ENCODE measurements at places on chromosomes 4 and X.

GRCh38 chrX:56811599-56811998 is 82.6 kb downstream of the NBDY start:
- DNase-seq, result no peak

DNA sequence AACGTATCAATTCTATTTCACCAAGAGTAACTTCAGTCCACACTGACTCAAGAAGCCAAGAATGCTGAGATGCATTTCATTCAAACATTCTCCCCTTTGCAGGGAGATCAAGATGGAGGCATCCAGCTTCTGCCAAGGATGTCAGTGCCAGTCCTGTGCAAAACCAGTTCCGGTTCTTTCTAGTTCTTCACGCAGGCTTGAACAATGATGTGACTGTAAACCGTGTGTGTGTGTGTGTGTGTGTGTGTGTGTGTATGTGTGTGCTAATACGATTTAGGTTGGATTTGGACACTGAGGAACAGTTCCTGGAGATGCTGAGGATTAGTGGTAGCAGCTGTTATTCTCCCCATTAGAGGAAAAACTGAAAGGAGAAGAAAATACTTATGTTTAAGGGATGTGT is at the start of gene REELD1:
REELD1 (plus strand) TSS at position 301 of the 400 bp plus-strand sequence. CDS start 2,415 bp downstream, outside the sequence.
- no peak for DNase-seq

DNA sequence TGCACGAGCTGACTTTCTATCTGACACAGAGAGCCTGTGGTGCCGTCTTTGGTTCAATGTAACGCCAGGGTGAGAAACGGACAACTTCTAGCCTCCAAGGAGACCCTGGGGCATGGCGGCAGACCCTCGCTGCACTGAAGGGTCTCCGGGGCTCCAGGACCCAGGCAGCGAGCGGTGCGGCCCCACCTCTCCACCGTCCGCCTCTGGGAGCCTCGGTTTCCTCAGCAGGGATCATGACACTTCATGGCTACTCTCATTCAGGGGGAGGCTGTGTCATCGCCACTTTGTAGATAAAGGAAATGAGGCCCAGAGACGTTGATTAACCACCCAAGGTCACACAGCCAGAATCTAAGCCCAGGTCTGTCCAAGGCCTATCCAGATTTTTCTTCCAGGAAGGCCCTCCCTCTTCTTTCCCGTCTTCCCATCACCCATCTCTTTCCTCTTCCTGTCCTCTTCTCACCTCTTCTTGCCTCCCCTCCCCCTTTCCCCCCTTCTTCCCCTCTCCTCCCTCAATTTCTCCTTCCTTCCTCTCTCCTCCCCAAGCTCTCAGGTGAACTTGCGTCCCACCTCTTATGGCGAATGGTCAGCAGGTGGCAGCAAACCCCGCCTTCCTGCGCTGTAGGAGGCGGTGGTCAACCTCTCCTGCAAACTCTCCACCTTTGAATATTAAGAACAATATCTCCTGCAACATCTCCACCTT is 69.3 kb upstream of the HMX1 start:
- DNase-seq, result no peak

DNA sequence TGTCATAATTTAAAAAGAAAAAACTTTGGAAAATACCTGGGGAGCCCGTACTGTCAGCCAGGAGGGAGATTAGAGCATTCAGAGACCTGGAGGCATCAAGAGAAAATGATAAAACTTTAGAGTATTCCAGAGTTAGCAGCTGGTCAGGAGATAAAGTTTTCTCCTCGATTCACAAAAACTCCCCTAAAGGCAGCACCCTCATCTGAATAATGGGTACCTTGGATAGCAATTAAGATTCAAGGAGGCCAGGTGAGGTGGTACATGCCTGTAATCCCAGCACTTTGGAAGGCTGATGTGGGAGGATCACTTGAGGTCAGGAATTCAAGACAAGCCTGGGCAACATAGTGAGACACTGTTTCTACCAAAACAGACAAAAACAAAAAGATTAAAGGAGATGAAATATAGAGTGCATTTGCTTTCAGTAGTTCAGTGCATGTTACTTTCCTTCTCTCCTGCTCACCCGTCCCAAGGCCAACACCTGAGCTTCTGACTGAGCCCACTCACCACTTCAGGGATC is 18.6 kb upstream of the RAB40A start:
- DNase-seq, result no peak

GRCh38 chr4:168743601-168744000 is 246.7 kb downstream of the PALLD start:
- no peak for DNase-seq

DNA sequence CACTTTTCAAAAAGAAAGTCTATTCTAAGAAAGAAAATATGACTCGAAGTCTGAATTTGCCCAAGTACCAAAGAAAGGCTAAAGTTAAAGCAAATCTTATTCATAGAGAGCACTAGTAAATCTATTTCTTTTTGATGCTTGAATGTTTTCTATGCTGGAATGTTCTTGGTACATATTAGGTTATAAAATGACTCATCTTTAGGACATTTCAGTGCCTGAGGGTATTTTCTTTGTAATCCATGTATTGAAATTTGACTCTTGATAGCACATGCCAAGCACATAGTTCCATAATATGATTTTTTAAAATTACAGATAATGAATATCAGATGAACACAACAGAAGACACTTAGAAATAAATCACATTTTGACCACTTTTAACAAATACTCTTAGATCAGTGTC is 232.8 kb downstream of the TRIML1 start:
- DNase-seq, result no peak

- no peak for DNase-seq
Observed at GRCh38 chrX:2967584-2967983, 38.4 kb upstream of the ARSD start.

DNA sequence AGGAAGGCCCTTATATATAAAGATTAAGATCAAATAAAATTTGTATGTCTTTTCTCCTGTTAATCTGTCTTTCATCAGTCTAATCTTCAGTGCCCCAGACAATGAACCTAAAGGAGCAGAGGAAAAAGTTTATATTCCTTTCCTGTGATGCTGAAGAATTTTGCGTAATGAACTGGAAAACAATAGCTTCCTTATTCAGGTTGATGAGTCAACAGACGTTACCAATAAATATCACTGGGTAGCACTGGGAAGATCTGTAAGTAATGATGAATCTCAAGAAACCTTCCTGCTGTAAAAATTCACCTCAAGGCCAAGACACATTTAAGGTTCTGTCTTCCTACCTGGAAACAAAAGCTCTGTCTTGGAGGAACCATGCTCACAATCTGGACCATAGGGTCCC is 25.5 kb downstream of the CDKN2AIP start:
- no peak for DNase-seq

- no peak for DNase-seq
Observed at GRCh38 chr4:137375111-137375850, 157.0 kb downstream of the PCDH18 start.

DNA sequence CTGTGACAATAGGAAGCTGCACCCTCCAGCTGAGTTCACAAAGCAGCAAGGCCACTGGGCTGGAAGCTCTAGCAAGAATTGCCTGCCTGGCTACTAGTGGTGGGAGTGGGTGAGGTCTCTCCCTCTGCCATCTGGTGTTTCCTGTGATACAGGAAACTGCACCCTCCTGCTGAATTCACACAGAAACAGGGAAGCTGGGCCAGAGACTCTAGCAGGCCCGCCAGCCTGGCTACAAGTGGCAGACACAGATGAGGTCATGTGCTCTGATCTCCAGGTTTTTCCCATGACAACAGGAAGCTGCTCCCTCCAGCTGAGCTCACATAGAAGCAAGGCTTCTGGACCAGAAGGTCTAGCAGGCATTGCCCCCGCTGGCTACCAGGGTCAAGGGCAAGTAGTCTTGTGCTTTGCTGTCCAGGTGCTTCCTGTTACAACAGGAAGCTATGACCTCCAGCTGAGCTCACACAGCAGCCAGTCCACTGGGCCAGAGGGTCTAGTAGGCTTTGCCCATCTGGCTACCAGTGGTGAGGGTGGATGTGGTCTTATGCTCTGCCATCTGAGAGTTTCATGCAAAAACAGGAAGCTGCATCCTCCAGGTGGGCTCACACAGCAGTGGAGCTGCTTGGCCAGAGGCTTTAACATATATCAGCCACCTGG is 41.5 kb upstream of the ZXDA start:
- DNase-seq, result no peak

- DNase-seq, result no peak
Observed at GRCh38 chr4:82903737-82904136, 3.2 kb downstream of the THAP9 start.

DNA sequence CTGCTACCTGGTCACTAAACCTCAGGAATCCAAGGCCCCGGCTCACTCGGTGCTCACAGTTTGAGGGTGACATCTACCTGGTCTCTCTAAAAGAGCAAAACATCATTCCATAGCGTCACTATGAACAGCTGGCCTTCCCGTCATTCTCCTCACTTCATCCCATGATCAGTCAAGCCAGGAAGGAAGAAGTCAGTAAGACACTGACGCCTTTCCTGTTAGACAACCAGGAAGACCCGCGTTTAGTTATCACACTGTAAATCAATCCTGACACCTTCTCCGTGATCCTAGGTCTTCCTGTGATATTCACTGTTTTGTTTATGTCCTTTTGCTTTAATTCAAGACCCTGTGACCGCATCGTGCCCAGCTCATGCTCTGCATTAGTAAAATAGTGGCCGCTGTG is 31.6 kb upstream of the CDKN2AIP start:
- DNase-seq, result no peak

- DNase-seq, result no peak
Observed at GRCh38 chr4:181970366-181970765, 272.8 kb upstream of the TENM3 start.

- no peak for DNase-seq
Observed at GRCh38 chr4:89245459-89245858, 62.1 kb downstream of the GPRIN3 start.

DNA sequence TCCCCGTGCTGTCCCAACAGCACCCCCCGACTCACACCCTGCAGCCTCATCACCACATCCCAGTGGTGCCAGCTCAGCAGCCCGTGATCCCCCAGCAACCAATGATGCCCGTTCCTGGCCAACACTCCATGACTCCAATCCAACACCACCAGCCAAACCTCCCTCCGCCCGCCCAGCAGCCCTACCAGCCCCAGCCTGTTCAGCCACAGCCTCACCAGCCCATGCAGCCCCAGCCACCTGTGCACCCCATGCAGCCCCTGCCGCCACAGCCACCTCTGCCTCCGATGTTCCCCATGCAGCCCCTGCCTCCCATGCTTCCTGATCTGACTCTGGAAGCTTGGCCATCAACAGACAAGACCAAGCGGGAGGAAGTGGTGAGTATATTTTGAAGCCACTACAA is 5.4 kb downstream of the AMELX start:
- DNase-seq, result no peak

DNA sequence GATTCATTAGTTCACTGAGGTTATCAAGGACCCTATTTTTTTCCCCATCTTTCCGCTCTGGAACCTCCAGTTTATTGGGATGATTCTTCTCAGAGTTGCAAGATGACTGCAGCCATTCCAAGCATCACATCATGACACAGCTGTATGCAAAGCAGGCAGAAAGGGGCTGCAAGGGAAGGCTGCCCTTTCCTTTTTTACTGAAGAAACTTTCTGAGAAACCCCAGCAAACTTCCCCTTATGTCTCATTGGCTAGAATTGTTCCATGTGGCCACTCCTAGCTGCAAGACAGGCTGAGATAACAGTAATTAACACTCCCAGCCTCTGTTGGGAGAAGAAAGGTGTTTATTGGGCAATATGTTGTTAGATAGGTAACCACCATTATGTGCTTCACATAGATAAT is 102.6 kb downstream of the SATL1 start:
- DNase-seq, result no peak

GRCh38 chr4:41613386-41613785 is 75.4 kb downstream of the LIMCH1 start:
- DNase-seq, result no peak

- no peak for DNase-seq
Observed at GRCh38 chr4:155962767-155963166, 9.1 kb upstream of the CTSO start.

- DNase-seq, result no peak
Observed at GRCh38 chr4:136751556-136751955, 780.7 kb downstream of the PCDH18 start.

GRCh38 chr4:26525136-26525770 is 35.0 kb upstream of the CCKAR start:
- DNase-seq, result no peak

DNA sequence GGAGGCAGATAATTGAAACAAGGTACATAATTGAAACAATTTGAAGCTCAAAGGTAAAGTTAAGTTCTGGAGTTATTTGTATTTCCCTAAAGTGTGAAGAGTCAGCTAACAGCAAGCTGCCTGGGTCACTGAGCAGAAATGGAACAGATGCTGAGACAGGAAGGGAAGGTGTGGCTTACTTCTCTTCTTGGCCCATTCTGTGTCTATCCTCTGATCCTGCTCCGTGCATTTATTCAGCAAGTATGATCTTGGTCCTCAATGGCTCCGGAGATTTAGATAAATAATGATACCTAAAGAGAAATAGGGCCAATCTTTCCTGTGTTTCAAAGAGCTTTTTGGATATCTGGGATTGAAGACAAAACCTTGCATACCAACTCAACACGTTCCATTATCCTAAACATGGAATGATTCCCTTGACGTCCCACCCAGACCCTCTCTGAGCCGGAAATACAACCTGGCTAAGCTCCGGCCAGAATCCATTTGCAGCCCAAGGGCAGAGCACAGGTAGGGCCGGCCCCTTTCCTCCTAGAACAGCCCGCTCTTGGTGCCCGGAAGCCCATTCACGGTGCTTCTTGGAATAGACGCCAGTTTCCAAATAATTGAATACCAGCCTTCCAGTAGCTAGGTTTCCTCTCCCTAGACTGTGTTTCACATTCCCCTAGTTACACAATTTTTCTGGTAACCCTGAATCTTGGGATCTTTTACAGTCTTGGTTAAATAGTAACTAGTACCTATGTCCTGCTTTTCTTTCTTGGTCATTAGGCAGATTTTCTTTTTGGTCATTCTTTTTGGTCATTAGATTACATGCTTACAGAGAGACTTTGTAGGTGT is 211.0 kb downstream of the NWD2 start:
- DNase-seq, result no peak

DNA sequence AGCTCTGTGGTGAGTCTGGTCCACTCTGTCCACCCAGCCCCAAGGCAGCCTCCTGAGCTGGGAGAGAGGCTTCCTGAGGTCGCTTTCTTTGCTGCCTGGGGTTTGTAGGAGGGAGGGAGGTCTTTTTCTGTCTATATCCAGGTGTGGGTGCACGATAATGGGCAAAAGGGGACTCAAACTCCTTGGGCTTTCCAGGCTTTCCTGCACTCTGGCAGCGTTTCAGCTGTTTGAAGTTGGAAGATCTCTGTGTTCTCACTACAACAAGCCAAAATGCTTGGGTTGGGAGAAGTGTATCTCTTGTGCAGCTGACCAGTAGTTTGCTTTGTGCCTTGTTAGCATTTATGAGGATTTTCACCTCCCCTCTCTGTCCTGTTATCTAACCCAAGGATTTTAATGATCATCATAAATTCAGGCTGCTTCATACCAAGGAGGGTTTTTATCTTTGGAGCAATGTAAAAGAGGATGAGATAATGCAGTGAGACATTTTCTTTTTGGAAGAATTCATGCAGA is 126.3 kb downstream of the REPS2 start:
- DNase-seq, result no peak

DNA sequence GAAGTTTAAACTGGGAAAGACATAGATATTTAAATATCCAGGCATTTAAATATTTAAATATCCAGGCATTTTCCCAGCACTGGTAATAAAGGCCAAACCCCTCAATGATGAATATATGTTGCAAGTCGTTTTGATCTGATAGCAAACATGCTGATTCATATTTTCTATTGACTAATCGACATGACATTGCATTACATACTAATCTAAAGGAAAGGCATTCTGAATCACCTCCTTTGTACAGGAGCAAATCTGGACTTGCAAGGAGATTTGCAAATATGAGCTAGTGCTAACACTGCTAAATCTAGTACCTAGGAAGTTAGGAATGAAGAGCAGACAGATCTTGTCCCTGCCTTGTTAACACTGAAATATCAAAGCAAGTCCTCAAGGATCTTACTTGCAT is 207.3 kb downstream of the SLC7A11 start:
- DNase-seq, result no peak

GRCh38 chr4:91958596-91958995 is 345.2 kb upstream of the GRID2 start:
- DNase-seq, result peak; percentile 3
